ENCODE measurements at places on chromosomes 5 and 9.

DNA sequence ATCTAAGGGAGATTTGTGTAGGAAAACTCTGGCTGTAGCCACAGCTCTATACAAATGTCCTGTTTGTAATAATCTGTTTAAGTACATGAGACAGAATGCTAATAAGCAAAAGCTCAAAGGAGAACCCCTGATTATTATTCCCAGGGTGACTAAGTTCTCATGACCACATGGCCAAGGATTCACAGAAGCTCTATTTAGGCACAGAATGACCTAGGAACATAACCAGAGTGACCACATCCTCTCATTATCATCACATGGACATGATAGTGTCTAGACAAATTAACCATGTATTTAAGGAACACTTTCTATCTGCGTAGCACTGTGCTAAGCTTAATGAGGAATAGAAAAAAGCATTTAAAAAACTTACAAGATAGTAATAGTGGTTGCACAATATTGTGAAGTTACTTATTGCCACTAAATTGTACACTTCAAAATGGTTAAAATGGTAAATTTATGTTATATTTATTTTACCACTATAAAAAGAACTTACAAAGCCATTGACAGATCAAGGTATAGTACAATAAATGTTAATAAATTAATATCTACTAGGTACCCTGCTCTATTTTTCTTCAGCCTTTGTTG lies 56.3 kb downstream of the STX17 start:
- DNase-seq, result no peak

DNA sequence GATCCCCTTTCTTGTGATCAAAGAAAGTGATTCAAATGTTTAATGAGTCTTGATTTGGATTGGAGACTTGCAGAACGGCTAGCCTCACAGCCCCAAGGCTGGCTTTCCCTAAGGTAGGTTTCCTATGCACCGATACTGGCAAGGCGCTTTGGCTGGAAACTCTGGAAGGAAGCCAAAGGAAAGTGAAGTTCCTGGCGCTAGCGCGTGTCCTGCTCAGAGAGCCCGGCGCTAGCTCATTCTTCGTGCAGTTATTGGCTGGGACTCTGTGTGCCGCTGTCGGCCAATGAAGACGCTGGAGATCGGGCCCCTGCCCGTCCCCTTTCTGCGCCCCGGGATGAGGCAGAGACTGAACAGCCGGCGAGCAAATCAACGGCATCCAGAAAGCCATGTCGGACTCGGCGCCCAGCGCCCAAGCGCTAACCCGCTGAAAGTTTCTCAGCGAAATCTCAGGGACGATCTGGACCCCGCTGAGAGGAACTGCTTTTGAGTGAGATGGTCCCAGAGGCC lies at the start of gene PCDHGC3:
Gene PCDHGC3, plus strand, starts transcription at position 342 of the 507 bp plus-strand sequence. Its CDS starts 151 bp downstream, at position 493.
- peak; percentile 96 for DNase-seq

- DNase-seq, result peak; percentile 34
Measured at GRCh38 chr9:19408316-19408692, 505 bp upstream of the ACER2 start.

DNA sequence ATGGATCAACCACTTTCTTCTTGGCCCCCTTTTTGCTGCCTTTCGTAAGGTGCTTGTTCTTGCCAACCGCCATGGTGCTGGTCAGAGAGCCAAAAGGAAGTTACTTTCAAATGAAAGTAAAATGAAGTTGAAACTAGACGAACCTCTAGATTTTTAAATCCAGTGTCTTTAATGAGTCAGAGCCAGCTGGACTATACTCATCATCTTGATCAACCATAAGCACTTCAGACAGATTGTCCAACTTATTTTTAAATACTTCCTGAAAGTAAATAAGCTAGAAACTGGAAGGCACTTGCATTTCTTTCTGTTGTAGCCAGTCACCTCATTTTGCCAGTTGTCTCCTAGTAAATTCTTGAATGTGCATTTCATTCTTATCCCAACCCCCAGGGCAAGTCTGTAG lies 48.9 kb downstream of the JMY start:
- no peak for DNase-seq

DNA sequence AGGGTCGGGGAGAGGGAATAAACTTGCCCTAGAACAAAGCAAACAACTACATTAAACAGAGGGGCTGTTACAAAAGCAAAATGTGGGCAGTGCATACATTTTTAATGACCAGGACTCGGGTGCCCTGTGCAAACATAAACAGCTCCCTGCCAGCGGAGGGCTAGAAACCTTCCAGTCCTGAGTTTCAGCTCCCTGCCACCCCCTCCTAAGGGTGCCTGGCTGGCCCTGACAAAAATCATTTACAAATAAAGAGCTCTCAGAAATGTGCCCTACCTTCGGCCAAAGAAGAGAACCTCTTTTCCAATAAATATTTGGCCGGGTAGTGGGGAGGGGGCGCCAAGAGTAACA lies 29.5 kb downstream of the FOXD1 start:
- no peak for DNase-seq
